Activated CD4-positive, alpha-beta T cell treated with anti-CD3 and anti-CD28 coated beads, Interleukin-2, amount 50 U/mL, for 4 hours (primary cell): ENCODE measurements at places on chromosomes 16 and 17.

- DNase-seq: no peak
Observed at GRCh38 chr16:26335236-26335853, 643.6 kb downstream of the HS3ST4 start.

DNA sequence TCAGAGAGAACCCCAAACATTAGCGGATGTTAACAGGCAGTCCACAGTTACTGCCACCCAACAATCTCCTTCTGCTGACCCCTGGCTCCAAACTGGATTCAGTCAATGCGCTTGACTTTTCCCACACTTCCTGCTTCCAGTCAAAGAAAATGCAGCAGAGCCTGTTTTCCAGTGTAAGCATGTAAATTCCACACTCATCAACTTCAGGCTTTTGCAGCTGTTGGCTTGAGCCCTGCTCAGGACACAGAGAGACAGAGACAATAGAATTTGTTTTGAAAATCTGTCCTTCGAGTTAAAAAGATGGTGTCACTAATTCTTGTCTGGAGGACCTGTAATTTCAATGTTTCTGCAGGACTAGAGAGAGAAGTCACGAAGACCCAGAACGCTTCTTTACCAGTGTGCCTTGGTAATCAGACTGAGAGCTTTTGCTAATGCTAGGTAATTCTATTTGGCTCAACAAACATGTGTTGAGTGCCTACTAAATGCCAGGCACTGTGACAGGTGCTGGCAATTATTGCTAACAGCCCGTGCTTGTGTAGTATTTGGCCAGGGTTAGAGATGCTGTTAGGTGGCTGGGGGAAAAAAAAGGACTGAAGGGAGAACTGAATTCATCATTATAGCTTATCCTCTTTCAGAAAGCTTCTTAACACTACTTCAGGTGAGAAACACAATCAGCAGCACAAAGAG, 32.5 kb downstream of the HOXB1 start:
- DNase-seq: no peak

- DNase-seq: no peak
Observed at GRCh38 chr17:41849251-41849990, 11.8 kb downstream of the KLHL10 start.

DNA sequence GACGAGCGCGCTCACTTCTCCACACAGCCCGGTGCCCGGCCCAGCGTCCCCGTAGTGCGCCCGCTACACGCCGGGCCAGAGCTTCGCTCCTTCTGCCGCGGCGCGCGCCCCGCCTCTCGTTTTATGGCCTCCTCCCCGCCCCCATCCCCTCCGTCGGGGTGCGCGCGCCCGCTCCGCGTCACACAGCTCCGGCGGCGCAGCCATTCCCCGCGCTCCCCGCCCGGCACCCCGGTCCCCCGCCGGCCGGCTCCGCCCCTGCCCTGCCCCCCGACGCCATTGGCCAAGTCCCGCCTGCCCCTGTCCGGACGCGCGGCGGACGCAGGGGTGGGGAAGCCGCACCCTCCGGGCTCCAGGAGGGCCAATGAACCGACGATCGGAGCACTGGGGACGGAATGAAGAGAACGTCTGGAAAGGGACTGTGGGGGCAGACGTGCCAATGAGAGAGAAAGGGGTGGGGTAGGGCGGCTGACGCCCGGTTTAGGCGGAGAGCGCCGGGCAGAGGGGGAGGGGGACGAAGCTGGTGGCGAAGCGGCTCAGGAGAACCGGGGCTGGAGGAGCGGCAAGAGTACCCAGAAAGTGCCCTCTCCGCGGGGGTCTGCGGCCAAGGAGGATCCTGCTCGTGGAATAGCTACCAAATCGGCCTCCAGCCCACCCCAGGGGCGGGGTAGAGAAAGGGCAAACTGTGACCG, at the start of gene TOB1:
Gene TOB1, minus strand, starts transcription at position 94 of the 689 bp plus-strand sequence. CDS start 2,337 bp downstream, outside the sequence.
- DNase-seq: peak; percentile 93

DNA sequence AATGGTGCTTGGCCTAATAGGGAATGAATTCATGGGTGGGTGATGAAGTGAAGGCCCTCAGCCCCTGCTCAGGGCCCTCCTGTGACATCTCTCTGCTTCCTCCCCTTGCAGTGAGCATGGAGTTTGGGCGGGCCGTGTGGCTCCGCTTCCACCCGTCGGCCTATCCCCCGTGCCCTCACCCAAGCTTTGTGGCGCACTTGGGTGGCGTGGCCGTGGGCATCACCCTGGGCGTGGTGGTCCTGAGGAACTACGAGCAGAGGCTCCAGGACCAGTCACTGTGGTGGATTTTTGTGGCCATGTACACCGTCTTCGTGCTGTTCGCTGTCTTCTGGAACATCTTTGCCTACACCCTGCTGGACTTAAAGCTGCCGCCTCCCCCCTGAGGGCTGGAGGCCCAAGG, 21.1 kb downstream of the C17orf75 start:
- DNase-seq: no peak

- no peak for DNase-seq
Observed at GRCh38 chr17:80187090-80187489, 17.3 kb downstream of the CARD14 start.

- DNase-seq: no peak
Observed at GRCh38 chr17:3916825-3917224, 560 bp upstream of the P2RX1 start.

DNA sequence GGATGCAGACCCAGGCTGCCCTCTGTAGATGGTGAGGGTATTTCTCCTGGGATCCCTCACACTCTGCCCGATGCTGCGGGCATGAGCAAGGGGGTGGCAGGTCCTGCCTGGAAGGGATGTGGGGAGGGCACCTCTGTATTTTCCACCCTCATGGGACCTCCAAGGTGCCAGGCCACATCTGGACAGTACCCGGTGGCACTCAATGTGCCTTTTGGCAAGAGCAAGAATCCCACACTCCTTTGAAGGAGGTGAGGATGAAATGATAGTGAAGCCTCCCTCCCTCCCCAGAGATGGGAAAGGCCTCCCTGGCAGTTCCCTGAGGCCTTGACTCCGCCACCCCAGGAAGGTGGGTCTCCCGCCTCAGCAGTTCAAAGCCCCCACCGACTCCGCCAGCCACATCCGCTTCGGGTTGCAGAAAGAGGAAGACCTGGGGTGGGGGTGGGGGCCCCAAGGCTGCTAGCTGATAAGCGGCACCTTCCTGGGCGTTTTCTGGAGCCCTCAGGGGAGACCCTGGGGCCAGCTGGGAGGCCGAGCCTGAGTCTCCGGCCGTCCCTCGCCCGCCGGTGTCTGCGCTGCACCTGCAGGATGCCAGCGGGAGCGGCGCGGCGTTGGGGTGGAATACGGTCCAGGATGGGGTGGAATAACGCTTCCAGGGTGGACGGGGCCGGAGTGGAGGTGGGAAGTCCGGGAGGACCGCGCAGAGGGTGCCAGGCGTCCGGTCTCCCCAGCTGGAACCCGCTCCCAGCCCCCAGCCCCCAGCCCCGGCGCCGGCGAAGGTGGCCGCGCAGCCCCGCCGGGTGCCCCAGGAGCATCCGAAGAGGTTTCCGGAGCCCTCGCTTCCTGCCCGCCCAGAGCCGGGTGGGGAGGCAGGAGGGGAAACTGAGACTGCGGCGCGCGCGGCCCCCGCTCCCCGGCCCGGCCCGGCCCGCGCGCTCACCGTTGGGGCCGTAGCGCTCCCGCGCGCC, 718 bp downstream of the ATP2A3 start:
- peak; percentile 40 for DNase-seq

DNA sequence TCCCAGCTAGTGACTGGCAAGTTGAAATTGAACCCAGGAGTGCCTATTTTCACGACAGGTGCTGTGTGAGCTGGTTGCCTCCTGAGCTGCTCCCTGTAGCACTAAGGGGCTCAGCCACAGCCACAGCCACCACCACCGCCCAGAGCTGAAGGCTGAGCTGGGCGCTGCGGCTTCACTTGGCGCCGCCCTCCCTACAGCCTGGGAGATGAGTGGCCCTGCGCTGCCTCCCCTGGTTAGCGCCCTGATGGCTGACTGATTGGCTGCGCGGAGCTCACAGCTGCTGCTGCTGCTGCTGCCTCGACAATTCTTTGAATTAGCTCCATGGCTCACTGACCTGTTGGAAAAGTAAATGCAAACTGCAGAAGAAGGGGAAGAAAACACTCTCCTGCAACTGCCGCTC, 91.8 kb upstream of the TMEM132E start:
- DNase-seq: no peak

- peak; percentile 98 for DNase-seq
Observed at GRCh38 chr17:7035591-7036368, at the start of gene SLC16A13. Gene SLC16A13, plus strand, starts transcription at chr17:7036015. Its CDS starts 368 bp downstream, at chr17:7036383.

DNA sequence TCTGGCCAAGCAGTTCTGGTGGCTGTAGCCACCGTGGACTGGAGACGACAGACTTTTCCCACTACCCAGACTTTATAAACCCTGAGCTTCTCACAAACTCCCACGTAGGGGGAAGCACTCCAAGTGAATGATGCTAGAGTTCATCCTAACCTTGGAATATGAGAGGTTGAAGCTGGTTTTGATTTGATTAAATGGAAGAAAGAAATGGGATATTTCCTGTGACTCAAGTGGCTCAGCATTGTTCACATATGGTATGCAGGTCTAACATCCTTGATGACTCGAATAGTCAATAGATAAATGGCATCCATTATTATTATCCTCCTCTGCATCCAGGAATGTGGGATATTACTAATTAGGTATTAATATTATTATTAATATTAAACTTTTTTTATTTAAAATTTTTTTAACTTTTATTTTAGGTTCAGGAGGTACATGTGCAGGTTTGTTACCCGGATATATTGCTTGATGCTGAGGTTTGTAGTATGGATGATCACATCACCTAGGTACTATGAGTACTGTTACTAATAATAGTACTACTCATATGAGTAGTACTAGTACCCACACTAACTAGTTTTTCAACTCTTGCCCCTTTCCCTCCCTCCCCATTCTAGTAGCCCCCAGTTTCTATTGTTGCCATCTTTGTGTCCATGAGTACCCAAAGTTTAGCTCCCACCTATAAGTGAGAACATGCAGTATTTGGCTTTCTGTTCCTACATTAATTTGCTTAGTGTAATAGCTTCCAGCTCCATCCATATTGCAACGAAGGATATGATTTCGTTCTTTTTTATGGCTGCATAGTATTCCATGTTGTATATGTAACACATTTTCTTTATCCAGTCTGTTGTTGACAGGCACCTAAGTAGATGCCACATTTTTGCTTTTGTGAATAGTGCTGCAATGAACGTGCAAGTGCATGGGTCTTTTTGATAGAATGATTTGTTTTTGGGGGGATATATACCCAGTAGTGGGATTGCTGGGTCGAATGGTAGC, 22.9 kb downstream of the PIK3R6 start:
- no peak for DNase-seq

DNA sequence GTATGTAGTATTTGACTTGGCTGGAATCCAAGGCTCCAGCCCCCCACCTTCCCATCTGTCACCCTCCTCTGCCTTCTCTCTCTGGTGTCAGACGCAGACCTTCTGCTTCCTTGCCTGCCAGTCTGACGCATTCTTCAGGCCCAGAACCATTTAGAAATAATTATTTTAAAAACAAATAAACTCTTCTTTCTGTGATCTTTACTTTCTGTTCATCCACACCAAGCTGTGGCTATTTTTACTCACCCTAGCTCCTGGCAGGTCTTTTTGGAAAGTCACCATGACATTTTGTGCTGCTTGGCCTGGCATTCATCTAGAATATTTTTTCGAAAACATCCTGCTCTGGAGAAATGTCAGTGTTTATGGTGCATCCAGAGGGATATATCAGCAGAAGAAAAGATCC, 330.7 kb upstream of the ASIC2 start:
- DNase-seq: no peak

GRCh38 chr17:48526608-48527546, 3.9 kb downstream of the HOXB1 start:
- DNase-seq: no peak

DNA sequence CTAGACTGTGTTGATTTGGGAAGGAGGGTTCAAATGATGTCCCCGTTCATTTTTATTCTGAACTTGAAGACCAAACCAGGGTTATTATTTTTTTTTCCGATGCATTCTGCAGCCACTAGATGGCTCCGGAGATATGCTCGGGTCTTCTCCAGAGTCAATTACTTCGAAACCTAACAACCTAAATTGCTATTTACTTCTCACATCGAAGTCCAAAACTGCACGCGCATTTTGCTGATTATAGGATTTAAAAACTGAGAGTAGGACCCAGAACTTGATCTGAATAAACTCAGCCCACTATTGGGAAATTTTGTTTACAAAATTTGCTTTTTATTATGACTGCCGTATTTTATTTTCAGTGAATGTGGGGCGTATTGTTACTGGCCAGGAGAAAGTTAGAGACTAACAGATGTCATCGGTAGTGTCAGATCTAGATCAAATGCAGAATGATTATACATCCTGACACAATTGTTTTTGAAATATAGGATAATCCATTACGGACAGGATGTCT, 263.8 kb downstream of the HS3ST3A1 start:
- DNase-seq: no peak

DNA sequence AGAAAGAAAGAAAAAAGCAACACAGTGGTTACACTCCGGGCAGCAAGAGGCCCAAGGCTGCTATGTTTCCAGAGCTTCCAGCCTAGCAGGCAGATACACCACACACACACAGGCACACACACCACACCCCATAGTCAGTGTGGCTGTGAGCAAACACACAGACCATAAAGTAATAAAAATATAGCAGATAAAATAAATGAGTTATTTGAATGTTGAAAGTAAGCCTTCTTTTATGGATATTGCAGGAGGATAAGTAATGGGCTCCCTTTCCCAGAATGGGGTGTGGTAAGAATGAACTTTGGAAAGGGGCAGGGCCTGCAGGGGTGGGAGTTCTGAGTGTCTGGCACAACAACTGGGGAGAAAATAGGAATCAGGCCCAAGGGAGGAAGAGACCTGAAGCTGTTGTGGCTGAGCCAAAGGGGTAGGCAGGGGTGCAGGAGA, 4.8 kb upstream of the CDK5RAP3 start:
- no peak for DNase-seq

- no peak for DNase-seq
Observed at GRCh38 chr16:85524630-85525419, 88.3 kb upstream of the GSE1 start.

GRCh38 chr17:28482551-28483199, 9.2 kb downstream of the SLC13A2 start:
- no peak for DNase-seq

DNA sequence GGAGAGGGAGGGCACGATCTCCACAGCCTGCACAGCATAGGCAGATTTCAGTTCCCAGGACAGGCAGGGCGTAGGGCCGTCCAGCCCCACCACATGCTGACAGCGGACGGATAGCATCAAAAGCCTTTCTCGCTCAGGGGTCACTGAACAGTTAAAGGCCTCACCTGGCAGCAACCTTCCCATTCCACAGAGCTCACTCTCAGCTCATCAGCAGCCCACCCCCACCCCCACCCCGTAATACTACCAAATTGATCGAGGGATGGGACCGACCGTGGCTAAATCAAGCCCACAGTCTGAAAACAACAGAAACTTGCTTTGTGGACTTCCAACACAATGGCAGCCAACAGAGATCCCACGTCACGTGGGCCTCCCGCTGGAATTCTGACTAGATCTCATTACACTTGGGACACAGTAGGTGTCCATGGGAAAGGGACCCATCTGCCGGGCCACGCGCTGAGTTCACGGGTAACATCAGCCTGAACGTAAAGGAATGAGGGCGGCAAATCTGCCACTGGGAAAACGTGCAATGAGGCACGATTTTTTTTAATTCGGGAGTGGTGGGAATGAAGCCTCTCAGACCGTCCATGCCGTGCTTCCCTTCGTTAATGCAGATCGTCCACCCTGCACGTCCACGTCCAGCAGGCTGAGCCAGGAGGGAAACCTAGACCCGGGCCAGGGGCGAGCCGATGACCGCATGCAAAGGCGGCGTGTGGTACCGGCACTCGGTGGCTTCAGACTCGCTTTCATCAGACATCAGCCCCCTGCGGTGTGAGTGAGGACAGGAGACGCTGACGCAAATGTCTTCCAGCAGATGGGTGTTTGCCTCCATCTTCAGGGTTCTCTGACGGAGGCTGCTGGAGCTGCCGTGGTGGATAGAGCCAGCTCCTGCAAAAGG, 92.1 kb downstream of the TBC1D16 start:
- no peak for DNase-seq
